ENCODE measurements at places on chromosomes 5 and 9. TPM values are rescaled to one million over a fixed set of nuclear protein-coding genes. Genes with fewer than 3 reads are reported as not detected.

DNA sequence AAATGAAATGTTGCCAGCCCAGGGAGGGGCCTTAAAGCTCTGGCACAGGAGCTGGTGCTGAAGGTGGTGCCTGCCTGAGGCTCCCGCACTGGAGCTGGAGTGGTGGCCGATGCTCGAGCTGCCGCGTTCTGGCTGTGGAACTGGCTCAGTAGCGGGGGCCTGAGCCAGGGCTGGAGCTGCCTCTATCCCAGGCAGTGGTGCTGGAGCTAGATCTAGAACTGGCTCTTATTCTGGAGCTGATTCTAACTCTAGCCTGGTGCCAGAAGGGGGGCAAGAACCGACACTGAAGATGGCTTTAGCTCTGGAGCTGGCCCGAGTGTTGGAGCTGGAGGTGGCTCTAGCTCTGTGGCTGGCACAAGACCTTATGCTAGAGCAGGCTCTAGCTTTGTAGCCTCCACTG is 19.2 kb downstream of the OBP2B start:
- no peak for DNase-seq

AQP7 gene
- 66.5 TPM for total RNA-seq

GRCh38 chr9:92611621-92612285 is 58.2 kb downstream of the IPPK start:
- DNase-seq, result no peak

PARP8 gene
- 18.0 TPM for total RNA-seq

FABP6 gene
- not detected for total RNA-seq

DNA sequence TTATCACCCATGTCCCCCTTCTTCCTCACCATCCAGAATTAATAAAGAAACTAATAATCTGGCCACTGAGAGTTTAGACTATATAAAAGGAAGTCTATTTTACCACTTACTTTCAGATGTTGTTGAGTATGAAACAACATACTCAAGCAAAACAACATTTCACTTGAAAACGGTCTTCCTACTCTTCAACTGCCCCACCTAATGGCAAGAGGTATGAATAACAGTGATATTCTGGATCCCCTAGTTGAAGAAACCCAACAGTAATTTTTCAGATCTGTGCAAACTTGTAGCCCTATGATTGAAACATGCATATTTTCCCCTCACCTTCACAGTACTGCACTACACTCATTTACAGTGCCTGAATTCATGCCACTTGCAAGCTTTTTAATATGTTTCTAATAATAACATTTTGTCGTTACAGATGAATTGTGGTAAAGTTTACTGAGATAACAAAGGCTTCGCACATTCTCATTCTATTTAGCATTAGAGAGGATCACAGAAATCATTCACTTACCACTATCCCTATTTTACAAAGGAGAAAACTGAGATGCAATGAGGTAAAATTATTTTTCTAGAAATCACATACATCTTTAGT is 267.9 kb upstream of the PDE4D start:
- DNase-seq, result no peak

GRCh38 chr5:5150667-5151066 is 10.5 kb downstream of the ADAMTS16 start:
- no peak for DNase-seq

- no peak for DNase-seq
These were observed 318.2 kb downstream of the SLCO4C1 start for GRCh38 chr5:101977729-101978345.

SPARC gene
- total RNA-seq, result 272 TPM

GRCh38 chr5:134003064-134003816 is 1.5 kb downstream of the VDAC1 start:
- no peak for DNase-seq

DNA sequence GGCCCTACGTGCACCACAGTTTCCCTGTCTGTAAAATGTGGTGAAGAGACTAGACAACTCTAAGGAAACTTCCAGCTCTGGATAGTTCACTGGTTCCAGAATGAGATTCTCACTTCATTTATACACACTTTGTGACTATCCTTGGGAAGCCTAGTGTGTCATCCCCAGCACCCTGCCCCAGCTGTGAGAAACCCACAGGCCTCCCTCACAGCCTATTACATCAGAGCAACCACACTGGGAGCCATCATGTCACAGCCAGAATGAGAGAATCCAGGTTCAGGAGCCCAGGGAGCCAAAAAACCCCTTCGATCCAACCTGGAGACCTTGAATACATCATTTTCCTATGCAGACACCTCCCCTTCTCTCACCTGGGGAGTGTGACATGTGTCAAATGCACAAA is 21.0 kb upstream of the HAND1 start:
- no peak for DNase-seq
